ENCODE measurements at places on chromosomes 13 and 19. TPM values are rescaled to one million over a fixed set of nuclear protein-coding genes. Genes with fewer than 3 reads are reported as not detected.

KLK12 gene
- not detected for total RNA-seq

TLE2 gene
- total RNA-seq: 23.5 TPM

TMEM272 gene
- total RNA-seq: not detected

NPAS1 gene
- 2.3 TPM for total RNA-seq

PRR19 gene
- total RNA-seq: not detected

ZGLP1 gene
- total RNA-seq: 2.3 TPM

SSC5D gene
- not detected for total RNA-seq

ELSPBP1 gene
- not detected for total RNA-seq

ADM5 gene
- total RNA-seq: not detected

FFAR2 gene
- not detected for total RNA-seq

RFPL4AL1 gene
- not detected for total RNA-seq

LILRB2 gene
- total RNA-seq: not detected

ZNF470 gene
- 5.4 TPM for total RNA-seq

NANOS3 gene
- not detected for total RNA-seq

LPAR2 gene
- total RNA-seq: 156 TPM

MYO1F gene
- total RNA-seq: 10.5 TPM

KLK7 gene
- not detected for total RNA-seq

RGL3 gene
- total RNA-seq: 35.9 TPM

CCL25 gene
- total RNA-seq: not detected

SACS gene
- 11.2 TPM for total RNA-seq

PPP2R1A gene
- total RNA-seq: 272 TPM

SWSAP1 gene
- total RNA-seq: not detected

BRME1 gene
- total RNA-seq: 1.6 TPM

LIG4 gene
- 13.8 TPM for total RNA-seq

DOCK6 gene
- total RNA-seq: 78.1 TPM

CEACAM7 gene
- 1.3 TPM for total RNA-seq

CEACAM20 gene
- not detected for total RNA-seq

ZFP82 gene
- total RNA-seq: 7.3 TPM

CGB2 gene
- not detected for total RNA-seq

F10 gene
- total RNA-seq: 14.9 TPM

GZMM gene
- 5.4 TPM for total RNA-seq

CACNG7 gene
- not detected for total RNA-seq
